ENCODE measurements at places on chromosomes 3 and 15.

- no peak for DNase-seq
Measured at GRCh38 chr3:101938262-101938847, 89.0 kb downstream of the NFKBIZ start.

DNA sequence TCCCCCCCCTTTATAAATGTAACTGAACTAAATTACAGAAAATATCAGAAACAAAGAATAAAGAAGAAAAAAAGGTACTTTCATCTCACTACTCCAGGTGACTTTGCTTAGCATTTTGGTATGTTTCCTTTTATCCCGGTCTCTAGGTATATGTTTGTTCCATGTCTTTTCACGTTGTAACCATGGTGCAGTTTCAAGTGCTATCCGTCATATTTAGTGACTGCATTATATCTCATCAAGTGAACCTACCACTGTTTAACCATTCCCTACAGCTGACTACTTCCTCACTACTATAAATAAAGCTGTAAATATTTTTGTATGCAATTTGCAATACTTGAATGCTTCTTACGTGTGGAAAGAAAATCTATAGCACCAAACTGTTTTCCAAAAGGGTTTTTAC, 2.2 kb downstream of the BTBD1 start:
- no peak for DNase-seq

GRCh38 chr15:24017470-24017869, 330.4 kb upstream of the NDN start:
- DNase-seq, result no peak

DNA sequence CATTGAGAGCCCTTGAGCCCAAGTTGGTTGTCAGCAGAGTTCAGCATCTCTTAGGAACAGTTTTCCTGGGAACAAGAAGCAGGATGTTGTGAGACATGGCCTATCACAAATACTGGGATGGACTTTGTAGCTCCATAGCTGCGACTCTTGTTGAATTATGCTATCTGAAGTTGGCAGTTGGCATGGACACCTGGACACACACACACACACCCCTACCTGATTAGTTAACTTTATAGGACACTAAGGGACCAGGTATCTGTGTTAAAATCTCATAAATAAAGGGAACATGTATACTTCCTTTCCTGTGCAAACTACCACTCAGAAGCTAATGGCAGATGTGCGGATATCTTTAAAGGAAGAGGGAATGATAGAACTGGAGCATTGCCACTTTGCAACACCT, 10.2 kb upstream of the CHRNA7 start:
- no peak for DNase-seq

GRCh38 chr15:63475707-63476106, 28.7 kb upstream of the USP3 start:
- DNase-seq, result no peak

DNA sequence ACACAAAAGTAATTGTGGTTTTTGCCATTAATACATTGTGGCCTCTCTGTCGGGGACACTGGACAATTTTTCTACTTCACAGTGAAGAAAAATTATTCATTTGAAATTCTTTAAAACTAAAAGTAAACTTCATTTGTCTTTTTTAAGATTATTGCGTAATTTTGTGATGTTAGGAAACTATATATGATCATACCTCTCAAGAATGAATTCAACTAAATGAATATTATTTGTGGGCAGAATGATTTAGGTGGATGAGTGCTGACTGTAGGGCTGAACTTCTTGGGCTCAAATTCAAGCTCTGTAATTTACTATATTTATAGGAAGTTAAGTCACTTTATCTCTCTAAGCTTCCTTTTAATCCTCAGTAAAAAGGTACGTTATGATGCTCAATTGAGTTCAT, 441.2 kb downstream of the ROBO1 start:
- no peak for DNase-seq

- DNase-seq, result no peak
Measured at GRCh38 chr3:117512975-117513374, 803.4 kb downstream of the TUSC7 start.

DNA sequence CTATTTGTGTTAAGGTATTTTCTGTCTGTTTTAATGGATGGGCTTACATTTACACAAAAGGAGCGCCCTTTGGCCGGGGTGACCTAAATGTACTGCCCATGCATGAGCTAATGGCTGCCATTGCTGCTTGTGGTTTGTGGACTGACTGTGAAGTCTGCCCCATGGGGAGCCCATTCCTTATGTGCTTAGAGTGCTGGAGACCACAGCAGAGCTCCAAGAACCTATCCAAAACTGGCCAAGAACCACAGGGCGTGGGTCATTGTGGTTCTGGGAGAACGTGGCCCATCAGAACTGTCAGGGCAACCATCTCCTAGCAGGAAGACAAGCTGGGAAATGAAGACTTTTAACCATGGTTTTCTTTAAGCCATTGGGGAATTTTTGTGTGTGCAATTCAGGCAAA, 105.3 kb downstream of the CHDH start:
- DNase-seq, result no peak

DNA sequence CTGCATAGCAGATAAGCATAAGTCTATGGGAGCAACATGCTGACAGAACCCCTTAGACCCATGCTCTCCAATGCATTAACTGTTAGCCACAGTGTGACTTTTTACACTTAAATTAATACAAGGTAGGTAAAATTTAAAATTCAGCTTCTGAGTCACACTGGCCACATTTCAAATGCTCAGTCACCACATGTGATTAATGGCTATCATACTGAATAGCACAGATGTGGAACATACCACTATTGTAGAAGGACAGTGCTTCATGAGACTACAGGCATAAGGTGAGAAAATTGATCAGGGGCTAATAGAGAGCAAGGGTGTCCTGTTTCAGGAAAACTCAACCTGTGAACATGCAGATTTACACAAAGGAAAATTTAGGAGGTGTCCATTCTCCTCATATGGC, 357.0 kb upstream of the SEMA6D start:
- no peak for DNase-seq

DNA sequence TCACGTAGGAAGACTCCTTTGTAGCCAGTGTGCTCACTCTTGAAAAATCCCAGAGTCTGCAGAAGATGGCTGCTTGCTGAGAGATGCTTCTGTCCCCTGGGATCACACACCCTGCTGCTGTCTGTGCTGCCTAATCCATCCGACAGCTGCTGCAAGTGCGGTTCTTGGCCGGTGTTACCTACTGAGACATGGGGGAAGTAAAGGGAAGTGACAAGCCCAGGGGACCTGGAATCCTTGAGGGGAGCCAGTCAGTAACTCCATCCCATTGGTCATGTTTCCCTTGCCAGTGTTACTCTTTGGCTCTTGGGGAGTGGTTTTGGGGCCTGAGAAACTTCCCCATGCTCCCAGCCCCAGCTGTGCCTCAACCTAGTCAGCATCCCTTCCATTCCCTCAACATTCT, 8.3 kb upstream of the CPNE9 start:
- no peak for DNase-seq

DNA sequence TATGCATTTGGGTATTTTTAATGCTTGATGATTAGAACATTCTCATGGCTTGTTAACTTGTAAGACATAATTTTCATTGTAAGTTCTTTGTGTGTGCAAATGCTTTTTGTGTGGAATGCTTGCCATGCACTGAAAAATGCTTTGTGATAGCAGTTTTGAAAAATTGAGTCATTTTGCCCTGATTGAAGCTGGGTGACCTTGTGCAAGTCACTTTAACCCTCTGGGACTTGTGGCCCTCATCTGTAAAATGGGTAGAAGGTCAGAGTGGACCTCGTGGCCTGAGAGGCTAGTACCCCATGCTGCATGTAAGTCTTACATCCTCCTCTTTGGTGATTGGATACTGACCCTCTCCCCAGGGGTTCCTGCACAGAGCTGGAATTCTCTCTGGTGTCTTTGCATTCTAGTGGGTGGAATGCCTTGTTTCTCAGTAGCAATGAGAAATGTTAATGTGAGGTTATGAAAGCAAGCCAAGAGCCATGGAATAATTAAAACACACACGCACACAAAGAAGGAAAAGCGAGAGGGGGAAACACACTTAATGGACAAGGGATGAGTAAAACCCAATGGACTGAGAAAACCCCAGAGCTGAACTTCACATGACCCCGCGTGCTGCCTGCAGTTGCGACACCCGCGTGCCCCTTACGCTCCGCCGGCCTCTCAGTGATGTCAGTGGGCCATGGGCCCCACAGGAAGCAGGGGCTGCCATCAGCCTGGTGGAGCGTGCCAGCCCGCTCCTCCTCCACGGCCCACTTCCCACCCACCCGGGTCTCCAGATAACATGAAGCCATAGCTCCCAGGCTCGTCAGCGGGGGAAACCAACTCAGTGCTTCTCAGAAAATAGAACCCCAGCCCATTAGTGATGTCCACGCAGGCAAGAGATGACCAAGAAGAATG, 44.0 kb downstream of the SMAD3 start:
- no peak for DNase-seq

GRCh38 chr3:66362541-66362941, 138.3 kb downstream of the LRIG1 start:
- DNase-seq, result no peak

DNA sequence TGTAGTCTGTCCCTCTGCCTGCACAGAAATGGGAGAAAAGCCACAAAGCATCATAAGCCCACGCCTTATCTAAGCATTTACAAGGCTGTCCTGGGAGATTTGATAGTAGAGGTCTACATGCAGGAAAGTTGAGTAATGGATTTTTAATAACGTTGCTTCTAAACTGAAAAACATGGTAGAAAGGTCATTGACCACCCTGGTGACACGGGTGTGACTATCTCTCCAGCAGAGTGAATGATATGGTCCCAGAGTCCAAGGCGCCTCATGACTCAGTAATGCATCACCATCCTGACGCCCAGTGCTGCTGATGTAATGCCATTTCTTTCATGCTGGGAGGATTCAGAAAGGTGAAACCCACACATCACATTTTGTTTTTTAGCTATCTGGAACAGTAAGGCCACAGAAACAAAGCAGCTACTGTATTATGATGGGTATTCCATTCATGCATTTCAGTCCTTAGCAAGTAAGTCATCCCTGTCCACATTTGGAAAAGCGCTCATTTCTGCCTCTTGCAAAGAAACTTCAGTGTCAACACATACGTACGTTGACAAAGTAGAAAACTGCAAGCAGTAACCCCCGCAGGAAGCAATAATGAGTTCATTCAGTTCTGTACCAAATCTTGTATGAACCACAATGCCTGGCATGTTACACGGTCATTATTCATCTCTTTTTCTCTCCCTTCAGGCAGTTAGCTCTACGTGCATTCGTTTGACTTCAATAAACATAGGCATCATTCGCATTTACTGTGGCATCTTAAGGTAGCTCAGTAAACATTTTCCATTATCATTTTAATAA, 483.5 kb downstream of the GABRG3 start:
- DNase-seq, result no peak

GRCh38 chr3:53226142-53226840, 29.5 kb downstream of the TKT start:
- DNase-seq, result no peak

GRCh38 chr15:68330416-68330815, 52.9 kb downstream of the FEM1B start:
- no peak for DNase-seq

- no peak for DNase-seq
Measured at GRCh38 chr15:75673426-75674235, 25.9 kb downstream of the SNX33 start.

DNA sequence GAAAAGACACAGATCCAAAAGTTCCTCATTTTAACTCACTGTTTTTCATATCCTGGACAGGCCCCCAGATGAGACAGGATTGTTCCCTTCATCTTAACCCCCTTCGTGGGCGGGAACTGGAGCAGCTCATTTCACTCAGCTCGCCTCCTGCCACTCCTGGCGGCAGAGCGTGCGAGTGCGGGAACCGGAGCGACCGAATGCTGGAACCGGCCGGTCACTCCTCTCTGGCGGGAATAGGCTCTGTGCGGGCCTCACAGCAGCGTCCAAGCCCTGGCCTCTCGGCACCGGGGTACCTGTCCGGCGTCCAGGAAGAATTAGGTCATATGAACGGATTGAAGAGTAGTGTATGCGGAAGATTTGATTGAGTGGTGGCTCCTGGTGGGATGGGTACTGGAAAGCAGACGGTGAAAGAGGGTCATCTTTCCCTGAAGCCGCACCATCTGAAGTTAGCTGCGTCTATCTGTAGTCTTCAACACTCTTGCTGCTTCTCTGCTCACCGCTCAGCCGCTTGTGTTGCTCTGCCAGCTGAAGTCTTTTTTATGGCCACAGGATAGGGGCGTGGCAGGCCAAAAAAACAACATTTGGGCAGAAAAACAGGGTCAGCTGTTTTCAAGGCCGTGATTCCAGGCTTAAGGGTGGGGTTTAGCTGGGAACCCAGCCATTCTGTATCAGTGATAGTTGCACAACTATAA, 42.3 kb upstream of the FXR1 start:
- no peak for DNase-seq

- DNase-seq, result no peak
Measured at GRCh38 chr3:151074256-151074655, 11.2 kb upstream of the MED12L start.

GRCh38 chr15:70189826-70190695, 92.3 kb upstream of the TLE3 start:
- no peak for DNase-seq

DNA sequence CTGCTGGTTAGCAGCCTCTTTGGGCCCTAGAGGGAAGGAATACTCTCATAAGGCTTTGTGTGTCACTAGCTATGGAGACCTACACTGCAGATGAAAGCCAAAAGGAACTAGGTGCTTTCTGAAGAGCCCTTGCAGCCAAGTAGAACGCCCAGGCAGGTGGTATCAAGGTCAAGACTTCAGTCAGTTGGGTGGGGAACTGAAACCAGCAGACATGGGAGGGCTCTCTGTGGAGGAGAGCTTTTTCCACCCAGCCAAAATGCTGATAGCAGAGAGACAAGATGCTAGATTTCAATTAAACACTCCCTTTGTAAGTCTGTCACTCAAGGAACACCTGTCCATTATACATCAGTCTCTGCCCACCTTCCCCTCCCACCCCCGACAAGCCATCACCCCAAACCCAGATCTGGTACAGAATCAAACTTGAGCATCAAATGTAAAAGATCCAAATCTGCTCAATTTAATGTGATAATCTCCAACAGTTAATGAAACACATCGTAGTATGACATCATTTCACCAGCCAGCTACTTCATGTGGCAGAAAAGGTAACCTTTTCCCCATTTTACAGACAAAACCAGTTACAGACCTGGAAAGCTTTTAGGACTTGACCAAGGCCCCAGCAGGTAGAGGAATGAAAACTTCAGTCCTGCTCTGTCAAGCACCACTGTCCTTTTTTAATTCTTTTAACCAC, 14.6 kb downstream of the MRPS25 start:
- DNase-seq, result no peak

DNA sequence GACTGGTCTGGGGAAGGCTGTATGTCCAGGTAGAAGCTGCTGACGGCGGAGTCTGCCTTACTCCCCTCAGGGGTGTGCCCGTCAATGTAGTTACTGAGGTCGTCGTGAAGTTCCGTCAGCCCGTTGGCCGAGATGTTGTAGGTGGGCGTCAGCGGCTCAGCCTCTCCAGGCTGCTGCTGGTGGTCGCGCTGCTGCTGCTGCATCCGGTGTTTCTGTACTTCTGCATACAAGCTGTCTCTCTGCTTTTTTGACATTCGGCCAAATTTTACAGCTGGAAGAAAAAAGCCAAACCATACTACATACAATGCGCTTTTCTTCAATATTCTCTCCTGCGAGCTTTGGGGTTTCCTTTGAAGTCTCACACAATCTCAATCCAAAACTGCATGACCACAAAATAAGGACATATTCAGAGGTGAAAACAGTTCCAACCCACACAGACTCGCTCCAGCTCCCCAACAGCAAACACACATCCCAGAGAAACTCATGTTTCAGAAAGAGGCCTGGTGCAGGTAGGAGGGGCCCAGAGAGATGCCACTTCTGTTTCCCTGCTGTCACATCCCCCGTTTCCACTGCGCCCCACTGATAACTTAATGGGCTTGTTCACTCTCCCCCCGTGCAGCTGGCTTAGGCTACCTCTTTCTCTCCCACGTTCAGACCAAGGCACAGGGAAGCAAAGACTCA, 32.5 kb upstream of the ICE2 start:
- DNase-seq, result peak; percentile 31

- DNase-seq, result no peak
Measured at GRCh38 chr3:77052733-77053670, 13.1 kb downstream of the ROBO2 start.

All from NCI-H1694 (cell line).